Tibial nerve (tissue), 4 donors: ENCODE measurements at places on chromosomes 2 and 18.

DNA sequence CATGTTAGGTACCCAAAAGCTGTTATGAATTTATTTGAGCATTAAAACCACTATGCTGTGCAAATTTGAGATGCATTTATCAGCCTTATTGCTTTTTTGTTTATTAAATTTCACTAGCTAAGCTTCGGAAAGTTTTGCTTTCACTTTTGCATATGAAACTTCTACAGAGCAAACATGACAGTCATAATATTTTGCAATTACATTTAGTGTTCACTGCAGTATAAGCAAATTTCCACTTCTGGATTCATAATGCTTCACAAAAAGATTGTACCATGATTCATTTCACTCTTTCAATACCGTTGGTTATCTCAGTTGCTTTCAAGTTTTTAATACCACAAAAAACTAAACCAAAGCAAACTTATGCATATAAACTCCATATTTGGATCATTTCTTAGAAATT is 228.7 kb upstream of the SLC8A1 start:
- DNase-seq: no peak

- no peak for DNase-seq
Observed at GRCh38 chr2:12396699-12397098, 320.0 kb upstream of the TRIB2 start.

DNA sequence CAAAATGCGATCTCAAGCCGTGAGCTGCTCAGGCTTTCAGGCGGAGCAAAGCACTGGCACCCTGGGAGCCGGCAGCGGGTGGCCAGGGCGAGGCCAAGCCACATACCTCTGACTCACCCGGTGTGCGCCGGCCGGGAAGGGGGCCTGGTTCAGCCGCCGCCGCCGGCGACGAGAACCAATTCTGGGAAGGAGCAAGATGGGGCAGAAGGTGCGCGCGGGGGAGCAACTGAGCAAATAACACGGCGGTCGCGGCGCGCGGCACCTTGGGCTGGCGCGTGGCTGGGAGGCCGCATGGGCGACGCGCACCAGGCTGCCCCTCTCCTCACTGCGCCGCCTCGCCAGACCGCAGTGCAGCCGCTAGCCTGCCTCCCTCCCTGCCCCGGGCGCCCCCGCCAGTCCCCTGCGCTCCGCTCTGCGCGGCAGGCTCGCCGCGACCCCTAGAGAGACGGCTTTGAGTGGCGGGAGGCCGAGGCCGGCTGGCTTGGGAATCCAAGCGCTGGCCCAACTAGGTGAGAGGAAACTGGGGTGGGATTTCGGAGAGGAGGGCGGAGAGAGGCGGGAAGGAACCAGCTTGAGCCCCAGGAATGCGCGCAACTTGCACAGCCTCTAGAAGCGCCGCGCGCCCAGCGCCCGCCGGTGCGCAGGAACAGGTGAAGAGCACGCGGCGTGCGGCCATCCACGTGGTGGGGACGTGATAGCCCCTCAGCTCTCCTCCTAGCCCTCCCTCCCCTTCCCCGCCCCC is 3.2 kb downstream of the NRP2 start:
- no peak for DNase-seq

DNA sequence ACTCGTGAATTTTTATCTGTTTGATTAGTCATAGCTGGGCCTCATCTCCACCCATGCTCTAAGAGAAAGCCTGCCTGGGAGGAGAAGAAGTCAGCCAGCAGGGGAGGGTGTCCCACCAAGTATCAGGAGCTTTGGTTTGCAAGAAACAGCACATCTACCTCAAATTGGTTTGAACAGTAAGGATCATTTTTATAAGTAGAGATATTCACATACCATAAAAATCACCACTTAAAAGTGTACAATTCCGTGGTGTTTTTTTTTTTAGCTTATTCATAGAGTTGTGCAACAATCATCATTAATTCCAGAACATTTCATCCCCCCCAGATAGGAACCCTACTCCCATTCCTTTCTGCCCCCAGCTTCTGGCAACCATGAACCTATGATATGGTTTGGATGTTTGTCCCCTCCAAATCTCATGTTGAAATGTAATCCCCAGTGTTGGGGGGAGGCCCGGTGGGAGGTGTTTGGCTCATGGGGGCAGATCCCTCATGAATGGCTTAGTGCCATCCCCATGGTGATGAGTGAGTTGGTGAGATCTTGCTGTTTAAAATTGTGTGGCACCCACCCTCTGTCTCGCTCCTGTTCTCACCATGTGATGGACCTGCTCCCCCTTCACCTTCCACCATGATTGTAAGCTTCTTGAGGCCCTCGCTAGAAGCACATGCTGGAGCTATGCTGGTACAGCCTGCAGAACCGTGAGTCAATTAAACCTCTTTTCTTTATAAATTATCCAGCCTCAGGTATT is 36.2 kb upstream of the HS6ST1 start:
- no peak for DNase-seq

DNA sequence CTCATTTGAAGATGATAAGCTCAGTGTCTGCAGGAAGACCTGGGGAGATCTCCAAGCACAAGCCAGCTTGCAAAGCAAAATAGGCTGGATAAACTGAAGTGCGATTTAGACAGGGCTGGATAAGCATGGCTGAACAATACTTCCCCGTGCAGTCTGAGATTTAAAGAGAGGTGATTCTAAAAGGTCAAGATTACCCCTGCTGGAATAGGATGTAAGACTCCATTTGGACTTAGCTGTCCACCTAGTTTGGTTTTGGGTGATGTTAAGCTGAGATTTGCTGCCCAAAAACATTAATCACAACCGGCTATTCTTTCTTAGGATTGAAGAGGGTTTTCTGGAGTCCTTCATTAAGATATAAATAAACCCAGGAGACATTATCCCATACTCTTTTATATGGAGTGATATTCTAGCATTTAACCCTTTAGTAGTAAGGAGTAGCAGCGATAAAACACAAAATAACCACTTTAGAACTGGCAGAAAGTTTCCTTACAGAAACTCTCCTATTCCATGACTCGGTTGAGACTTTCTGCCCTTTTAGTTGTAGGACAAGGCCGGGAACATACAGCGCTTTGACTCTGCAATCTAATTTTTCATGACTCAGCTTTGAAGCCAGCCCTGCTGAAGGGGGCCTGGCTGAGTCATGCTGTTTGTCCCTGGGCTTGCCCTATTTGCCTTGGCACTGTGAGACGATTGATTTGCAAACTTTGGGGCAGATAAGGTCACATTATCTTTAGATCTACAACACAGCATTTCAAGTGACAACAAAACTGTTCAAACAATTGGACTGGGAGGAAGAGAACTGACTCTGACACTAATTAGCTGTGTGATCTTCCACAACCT is 238.2 kb downstream of the GCA start:
- DNase-seq: no peak

DNA sequence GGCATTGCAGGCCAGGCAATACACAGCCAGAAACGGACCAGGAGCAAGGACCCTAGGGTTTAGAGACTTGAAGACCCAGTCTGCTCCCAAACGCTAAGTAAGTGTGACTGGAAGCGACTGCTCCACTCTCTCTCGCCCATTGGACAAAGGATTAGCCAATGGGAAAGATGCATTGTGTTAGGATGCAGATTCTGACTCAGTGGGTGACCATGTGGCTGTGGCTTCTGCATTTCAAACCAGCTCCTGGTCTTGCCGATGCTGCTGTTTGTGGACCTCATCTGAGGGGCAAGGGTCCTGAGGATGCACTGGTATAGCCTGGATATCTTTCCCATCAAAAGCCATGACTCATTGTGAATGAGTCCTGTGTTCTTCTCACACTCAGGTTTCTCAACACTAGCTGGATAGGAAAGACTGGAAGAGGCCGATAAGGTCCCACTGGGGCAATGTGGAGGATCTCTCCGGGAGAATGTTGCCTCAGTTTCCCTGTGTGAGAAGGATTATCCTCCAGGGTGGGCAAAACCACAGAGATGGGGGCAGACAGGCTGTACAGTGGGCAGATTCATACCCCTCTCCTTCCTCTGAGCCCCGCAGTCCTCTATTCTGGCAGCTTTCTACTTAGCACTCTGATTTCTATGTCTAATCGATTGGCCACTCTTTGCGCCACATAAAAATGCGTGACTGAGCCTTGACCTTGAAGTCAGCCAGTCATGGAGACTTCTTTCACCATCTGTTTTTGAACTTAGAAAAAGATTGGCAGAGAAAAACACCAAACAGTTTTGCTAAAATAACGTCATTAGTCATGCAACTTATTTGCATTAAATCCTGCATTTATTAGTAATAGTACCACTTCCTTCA is 257.1 kb downstream of the PRKCE start:
- no peak for DNase-seq

DNA sequence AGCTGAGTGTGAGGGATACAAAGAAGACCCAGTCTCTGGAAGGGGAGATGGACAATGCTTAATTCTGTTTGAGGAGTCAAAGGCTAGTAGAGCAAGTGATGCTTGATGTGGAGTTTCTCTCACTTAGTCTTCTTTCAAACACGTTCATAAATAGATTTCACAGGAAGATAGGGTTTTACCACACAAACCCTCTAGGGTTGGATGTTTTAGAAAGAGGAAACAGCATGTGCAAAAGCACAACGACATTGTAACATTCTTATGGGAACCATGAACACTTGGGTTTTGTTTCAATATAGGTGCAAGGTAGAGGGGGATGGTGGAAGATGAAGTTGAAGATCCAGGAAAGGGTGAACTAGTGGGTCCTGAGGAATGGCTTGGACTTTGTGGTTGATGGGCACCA is 10.8 kb upstream of the EFEMP1 start:
- no peak for DNase-seq

DNA sequence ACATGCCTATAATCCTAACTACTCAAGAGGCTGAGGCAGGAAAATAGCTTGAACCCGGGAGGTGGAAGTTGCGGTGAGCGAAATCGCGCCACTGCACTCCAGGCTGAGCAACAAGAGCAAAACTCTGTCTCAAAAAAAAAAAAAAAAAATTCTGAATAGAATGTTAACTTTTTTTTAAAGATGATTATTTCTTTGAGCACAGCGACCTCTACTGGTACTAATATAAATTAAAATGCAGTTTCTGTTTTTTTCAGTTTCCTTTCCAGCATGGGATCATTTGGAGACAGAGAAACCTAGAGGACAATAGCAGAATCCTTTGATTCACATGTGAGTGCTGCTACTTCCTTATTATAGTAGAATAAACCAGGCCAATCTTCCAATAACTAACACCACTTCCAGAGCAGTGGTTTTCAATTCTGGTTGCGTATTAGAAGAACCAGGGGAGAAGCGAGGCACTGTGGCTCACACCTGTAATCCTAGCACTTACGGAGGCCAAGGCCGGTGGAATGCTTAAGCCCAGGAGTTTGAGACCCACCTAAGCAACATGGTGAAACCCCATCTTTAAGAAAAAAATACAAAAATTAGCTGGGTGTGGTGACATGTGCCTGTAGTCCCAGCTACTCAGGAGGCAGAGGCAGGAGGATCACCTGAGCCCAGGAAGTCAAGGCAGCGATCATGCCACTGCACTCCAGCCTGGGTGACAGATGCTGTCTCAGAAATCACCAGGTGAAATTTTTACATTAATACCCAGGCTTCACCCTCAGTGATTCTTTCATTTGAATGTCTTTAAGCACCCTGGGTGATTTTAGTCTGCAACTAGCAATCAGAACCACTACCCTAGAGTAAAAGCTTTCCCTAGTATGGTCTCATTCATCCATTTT is 10.1 kb downstream of the SRSF7 start:
- no peak for DNase-seq

GRCh38 chr2:198417836-198418235 is 613.4 kb downstream of the PLCL1 start:
- no peak for DNase-seq

DNA sequence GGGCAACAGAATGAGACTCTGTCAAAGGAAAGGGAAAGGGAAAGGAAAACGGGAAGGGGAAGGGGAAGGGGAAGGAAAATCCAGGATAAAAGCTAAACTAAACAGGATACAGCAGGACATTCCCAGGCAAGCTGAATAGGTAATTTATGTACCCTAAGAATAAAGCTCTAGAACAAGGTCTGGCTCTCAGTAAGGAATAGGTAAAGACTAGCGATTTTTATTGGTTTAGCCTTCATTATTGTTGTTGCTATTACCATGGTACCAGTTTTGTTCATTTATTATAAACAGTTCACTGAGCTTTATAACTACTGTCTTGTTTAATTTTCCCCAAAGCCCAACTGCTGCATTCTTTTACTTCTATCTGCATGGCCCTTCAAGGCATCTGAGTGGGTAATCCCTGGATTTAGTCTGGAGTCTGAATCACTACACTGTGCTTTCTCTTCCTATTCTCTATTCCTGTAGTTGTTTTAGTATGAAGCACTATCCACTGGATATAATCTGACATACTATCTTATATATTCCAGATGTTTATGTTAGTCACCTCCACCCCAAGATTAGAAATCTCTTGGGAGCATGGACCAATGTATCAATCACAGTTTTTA is 127.1 kb upstream of the TANK start:
- DNase-seq: no peak

DNA sequence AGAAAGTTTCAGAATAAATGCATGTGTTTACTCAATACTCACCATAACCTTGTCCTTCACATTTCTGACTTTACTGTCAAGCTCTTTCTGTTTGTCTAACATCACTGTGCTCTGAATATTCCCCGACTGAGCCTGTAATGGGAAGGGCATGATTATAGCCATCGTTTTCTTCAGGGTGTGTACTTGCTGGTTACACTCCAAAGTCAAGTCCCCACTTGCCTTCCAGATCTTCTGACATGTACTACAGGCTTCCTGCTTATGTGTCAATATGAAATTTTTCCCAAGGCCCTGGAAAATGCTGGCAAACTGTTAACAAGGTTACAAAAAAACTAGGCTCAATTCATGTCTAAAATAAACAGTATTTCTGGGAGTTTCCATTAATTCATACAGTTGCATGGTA is 12.9 kb downstream of the STAT1 start:
- DNase-seq: no peak

GRCh38 chr2:105315314-105315713 is 14.2 kb downstream of the TGFBRAP1 start:
- no peak for DNase-seq

DNA sequence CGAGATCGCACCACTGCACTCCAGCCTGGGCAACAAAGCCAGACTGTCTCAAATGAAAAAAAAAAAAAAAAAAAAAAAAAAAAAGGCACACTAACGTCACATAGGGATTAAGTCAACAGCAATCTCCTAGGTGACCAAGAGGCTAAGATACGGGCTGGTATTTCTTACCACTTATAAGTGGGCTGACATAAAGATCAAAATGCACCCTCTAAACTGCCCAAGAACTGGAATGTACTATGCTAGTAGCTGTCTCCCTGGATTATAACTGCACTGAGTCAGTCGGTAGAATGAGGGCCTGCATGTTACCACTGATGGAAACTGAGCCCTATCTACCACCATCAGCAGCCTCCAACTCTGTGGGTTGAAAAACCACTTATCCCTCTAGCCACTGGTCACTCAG is 80.6 kb downstream of the KLF7 start:
- no peak for DNase-seq

DNA sequence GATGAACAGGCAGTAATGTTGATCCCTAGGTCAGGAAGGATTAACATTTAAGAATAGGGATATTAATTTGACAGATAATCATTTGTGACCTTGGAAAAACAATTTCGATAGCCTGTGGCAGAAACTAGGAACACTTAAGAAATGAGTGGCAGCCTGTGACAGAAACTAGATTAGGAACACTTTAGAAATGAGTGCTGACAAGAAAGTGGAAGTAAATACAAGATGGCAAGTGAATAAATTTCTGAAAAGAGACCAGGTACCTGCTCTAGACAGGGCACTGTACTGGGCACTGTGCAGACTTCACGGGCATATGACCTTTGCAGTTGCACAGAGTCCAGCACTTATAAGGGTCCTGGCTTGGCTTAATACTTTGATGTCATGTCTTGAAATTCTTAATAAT is 5.5 kb upstream of the HNRNPA3 start:
- DNase-seq: no peak

- DNase-seq: no peak
Observed at GRCh38 chr2:27960237-27960912, 69.8 kb downstream of the BABAM2 start.
